A549 treated with Hydrocortisone at 1 μM for 4 hours (cell line): ENCODE measurements at places on chromosomes 12 and 14. TPM values are rescaled to one million over a fixed set of nuclear protein-coding genes. Genes with fewer than 3 reads are reported as not detected.

ZFHX2 gene
- total RNA-seq: 0.73 to 1.1 TPM (median 0.82 TPM) in 5 replicates

DIO3 gene
- 0.05 to 0.08 TPM (median 0.05 TPM) in 4 of 5 replicates, not detected in the other for total RNA-seq

FOXA1 gene
- 5.1 to 6.7 TPM (median 6.2 TPM) in 5 replicates for total RNA-seq

PZP gene
- not detected in 5 replicates for total RNA-seq

DPPA3 gene
- total RNA-seq: not detected in 5 replicates

ADAM20 gene
- total RNA-seq: not detected in 5 replicates

SLC8A3 gene
- not detected in 5 replicates for total RNA-seq

CLEC1B gene
- total RNA-seq: not detected in 5 replicates

E2F7 gene
- 5.6 to 8.6 TPM (median 7.7 TPM) in 5 replicates for total RNA-seq

BHLHE41 gene
- 0.53 to 1.5 TPM (median 0.69 TPM) in 5 replicates for total RNA-seq

FGD4 gene
- total RNA-seq: 12.4 to 23.0 TPM (median 18.2 TPM) in 5 replicates

MYL6 gene
- total RNA-seq: 2,179 to 2,596 TPM (median 2,229 TPM) in 5 replicates

PRH1 gene
- 2.0 to 3.3 TPM (median 3.1 TPM) in 5 replicates for total RNA-seq
